ENCODE measurements at places on chromosomes 6 and 20.

- no peak for DNase-seq
These were observed 7.1 kb upstream of the AP5S1 start for GRCh38 chr20:3812975-3813847.

DNA sequence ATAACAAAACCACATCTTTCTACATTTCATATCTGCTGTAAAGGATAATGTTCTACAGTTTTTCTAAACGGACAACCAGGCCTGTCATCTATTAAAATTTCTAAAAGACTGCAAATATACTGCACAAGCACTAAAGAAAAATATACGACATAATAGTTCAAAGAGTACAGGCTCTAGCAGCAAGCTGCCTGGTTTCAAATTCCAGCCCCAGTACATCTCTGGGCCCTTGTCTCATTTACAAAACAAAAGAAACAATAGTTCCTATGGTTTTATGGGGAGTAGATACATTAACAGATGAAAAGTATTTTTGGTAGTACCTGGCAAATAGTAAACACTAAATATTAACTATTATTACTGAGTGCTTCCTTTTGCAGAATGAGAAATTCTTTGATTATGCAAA is 24.1 kb downstream of the DEK start:
- no peak for DNase-seq

DNA sequence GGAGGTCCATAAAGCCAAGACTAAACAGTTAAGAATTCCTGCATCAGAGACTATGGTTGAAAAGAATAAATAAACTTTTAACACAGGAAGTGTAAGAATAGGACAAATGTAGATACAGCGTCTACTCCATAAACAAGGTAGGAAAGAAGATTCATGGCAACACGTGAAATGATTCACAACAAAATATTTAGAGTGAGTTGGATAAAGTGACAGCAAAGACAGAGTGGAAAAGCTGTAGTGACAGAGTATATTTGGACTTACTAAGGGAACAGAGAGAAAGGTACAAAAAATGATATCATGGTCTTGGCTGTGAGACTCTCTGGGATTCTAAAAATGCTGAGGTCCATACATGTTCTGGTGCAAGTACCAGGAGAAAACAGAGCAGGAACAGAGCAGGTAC is 21.9 kb upstream of the KIAA0408 start:
- DNase-seq, result no peak

- no peak for DNase-seq
These were observed 191.7 kb downstream of the FOXC1 start for GRCh38 chr6:1801401-1801800.

- DNase-seq, result no peak
These were observed 56.3 kb upstream of the CD93 start for GRCh38 chr20:23142162-23143050.

GRCh38 chr6:28657381-28657768 is 131.7 kb downstream of the GPX5 start:
- no peak for DNase-seq

DNA sequence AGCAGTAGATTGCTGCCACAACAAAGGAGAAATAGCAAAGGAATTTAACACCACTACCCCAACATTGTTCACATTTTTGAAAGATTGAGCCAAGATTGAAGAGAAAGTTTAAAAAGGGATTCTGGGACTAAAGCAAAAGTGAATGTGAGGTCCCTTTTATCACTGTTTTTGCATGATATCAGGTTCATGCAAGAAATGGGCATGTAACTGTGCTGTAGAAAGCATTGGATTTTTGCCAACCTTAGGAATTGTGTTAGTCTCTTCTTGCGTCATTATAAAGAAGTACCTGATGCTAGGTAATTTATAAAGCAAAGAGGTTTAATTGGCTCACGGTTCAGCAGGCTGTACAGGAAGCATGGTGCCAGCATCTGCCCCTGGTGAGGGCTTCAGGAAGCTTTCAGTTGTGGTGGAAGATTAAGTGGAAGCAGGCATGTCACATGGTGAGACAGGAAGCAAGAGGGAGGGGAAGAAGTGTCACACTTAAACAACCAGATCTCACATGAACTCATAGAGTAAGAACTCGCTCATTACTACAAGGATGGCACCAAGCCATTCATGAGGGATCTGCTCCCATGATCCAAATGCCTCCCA is 4.6 kb upstream of the GJB7 start:
- DNase-seq, result no peak

DNA sequence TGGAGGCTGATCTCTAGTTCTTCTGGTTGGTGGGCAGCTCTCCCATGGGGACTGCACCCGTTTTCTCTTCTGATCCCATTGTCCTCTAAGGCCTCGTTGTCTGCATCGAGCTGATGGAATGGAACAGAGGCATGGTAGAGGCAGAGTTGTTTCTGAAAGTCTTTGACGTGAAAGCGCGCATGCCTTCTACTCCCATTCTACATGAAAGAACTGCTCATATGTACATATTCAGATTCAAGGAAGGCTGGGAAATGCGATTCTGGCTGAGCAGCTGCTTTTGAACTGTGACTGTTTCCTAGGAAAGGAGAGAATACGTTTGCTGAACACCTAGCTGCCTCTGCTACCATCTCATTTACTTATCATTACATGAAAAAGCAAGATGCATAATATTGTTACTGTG is 815.2 kb downstream of the QKI start:
- no peak for DNase-seq

GRCh38 chr20:5675103-5676091 is 74.8 kb upstream of the SHLD1 start:
- no peak for DNase-seq

- DNase-seq, result no peak
These were observed 61.5 kb upstream of the FNDC1 start for GRCh38 chr6:159107451-159108260.

- no peak for DNase-seq
These were observed 11.5 kb downstream of the REV3L start for GRCh38 chr6:111471533-111471932.

DNA sequence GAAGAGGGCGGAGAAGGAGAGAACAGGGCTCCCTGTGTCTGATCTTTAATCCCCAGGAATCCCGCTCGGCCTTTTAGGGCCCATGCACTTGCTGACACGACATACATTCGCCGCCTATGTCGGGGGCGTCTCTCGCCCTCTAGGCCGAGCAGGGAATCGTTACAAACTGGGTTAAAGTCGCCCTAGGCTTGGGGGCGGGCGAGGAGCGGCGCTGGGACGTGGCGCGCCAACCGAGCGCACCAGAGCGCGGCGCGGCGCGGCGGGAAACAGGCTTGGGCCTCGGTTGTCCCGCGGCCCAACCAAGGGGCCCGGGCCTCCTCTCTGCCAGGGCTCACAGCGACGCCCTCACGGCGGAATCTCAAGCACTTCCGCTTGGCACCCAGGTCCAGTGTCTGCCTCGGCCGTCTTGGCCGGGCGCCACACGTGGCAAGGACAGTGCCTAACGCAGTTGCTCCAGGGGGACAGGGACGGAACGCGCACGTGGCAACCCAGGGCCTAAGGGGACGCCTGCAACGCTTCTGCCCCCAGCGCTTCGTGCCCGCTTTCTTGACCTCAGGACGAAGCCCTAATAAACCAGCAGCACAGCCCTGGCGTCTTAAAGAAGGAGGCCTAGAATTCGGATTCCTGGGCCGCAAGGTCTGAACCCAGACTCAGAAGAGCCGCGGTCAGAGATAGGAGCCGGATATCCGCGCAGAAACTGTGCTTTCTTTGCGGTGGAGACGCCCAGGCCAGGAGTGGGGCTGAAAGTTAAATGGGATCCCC is 71.5 kb downstream of the NCR2 start:
- no peak for DNase-seq

Measured in tibial nerve (tissue), 4 donors.